ENCODE measurements at places on chromosomes 5 and 9.

- no peak for DNase-seq
Observed at GRCh38 chr5:133295520-133295919, 243.7 kb downstream of the HSPA4 start.

GRCh38 chr9:36877239-36877638 is 156.8 kb downstream of the PAX5 start:
- no peak for DNase-seq

DNA sequence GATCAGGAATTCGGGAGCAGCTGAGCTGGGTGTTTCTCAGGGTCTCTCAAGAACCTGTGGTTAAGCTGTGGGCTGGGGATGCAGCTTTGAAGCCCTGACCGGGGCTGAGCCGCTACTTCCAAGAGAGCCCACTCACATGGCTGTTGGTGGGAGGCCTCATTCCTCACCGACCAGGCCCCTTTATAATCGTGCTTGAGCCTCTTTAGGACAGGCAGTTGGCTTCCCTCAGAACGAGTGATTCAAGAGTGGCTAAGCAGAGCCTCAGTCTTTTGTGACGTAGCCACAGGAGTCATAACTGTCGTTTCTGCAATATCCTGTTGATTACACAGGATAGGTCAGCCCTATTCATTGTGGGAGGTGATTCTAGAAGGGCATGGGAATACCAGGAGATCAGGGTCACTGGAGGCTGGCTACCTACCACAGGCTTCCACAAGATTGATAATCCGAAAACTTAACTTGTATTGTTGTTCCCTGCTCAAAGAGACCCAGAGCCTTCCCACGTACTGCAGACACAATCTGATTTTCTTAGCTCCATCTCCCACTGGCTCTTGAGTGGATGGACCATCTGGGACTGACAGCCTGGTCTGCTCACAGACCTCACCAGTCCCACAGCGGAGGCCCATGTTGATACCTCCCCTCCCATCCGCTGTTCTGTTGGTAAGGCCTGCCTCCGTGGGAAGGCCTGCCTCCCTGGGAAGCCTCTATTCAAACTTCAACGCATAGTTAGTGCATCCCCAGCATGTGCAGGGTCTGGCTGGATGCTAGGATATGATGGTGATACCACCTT is 3.0 kb upstream of the ERGIC1 start:
- no peak for DNase-seq

DNA sequence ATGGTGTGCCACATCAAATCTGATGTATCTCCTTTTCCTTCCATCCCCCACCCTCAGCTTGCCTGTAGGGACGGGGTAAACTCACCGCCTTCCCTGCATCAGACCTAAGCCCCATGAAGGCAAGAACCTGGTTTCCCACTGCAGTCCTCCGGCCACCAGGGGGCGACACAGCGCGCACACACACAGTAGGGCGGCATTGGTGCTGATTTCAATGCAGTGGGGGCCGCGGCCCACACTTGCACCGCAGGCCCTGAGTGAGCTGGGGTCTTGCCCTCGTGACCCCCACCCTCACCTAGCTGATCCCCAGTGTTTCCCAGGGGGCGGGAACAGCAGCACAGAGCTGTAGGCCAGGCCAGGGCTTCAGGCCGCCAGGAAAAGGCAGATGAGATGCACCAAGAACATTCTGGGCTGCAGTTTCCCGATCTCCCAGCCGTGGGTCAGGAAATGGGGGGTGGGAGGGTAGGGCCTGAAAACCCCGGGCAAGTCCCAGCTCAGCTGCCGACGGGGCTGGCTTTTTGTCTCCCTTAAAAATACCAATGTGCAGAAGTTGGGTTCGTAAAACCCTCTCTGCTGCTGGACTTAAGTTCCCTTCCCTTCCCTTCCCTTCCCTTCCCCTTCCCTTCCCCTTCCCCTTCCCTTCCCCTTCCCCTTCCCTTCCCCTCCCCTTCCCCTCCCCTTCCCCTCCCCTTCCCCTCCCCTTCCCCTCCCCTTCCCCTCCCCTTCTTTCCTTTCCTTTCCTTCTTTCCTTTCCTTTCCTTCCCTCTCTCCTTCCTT is 19.5 kb downstream of the FAM163B start:
- DNase-seq, result no peak

DNA sequence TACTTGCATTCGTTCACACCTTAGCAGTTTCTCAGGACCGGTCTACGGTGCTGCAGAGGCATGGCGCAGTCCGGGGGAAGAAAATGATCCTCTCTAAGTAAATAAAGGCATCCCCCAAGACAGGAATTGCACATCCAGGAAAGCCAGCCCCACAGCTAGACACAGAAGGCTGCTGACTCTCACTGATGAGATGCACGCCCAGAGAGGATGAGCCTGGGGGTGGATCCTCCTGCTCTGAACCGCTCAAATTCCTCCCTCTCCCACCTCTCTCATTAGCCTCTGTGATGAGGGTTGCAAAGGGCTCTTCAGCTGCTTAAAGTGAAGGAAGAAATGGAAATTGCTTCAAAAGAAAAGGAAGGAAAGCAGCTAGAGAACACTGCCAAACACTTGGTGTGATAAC is 132.4 kb downstream of the TTLL11 start:
- DNase-seq, result no peak

GRCh38 chr9:121289772-121290370 is 21.9 kb downstream of the GSN start:
- DNase-seq, result no peak

DNA sequence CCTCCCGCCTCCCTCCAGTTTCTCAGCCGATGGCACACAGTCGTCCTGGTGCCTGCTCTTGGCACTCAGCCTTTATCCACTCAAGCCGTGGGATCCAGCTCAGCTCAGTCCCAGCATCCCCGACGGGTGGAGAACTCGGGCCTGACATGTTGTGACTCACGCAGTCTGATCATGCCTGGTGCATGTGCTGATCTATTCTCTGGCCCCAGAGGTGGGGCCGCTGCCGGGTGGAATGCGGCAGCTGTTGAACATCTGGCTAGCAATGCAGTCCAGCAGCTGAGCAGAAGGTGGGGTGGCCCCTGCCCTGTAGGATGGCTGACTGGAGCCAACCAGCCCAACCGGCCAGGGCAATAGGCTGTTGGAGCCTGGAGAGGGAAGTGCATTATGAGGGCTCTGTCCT is 1.7 kb upstream of the AIF1L start:
- DNase-seq, result no peak

- DNase-seq, result no peak
Observed at GRCh38 chr9:70641631-70642030, 227.2 kb upstream of the KLF9 start.

- no peak for DNase-seq
Observed at GRCh38 chr5:132267931-132268768, 10.7 kb downstream of the PDLIM4 start.

GRCh38 chr9:132931178-132931735 is 13.2 kb downstream of the TSC1 start:
- no peak for DNase-seq

- no peak for DNase-seq
Observed at GRCh38 chr5:139648205-139649081, at the start of gene CXXC5. CXXC5 (plus strand) TSS chr5:139648349; CDS start chr5:139680524, 32,175 bp downstream.

GRCh38 chr9:34169125-34169524 is 9.7 kb upstream of the UBAP1 start:
- no peak for DNase-seq

GRCh38 chr9:100525563-100525962 is 52.3 kb upstream of the CAVIN4 start:
- DNase-seq, result no peak

GRCh38 chr5:134500699-134501430 is 24.6 kb upstream of the JADE2 start:
- DNase-seq, result no peak

DNA sequence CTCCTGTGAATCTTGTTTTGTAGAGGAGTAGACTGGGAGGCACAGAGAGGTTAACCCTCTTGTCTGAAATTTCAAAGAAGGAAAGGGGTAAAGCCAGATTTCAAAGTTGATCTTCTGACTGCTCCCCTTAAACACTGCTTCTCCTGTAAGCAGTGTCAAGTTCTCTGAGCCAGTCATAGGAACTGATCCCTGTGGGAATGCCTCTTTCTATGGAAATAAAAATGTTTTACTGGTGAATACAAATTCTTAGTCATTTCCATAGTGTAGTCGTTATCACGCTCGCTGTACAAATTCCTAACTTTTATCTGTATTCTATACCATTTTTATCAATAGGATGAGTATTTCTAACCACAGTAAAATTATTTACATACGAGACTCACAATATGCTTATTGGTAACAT is 66.3 kb upstream of the PRRC1 start:
- no peak for DNase-seq

DNA sequence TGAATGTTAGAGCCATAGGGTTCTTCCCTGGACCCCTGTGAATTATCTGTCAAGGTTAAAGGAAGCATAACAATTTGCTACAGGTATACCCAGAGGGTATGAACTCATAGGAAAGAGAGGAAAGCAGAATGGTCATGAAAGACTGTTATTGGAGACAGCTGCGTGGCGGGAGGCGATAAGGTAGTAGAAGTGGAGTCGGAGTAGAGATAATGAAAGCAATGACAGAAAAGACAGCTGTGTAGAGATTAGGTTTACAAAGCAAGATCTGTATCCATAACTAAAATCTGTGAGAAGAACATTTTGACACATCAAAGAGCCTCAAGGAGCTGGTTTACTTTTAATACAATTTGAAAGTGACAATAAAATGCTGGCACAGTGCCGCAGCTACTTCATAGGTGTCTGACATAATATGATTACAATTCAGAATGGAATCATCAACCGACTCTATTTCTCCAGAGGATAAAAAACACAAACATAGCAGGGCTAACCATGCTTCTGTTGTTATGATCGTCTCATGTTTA is 603.9 kb downstream of the CDH12 start:
- DNase-seq, result no peak

DNA sequence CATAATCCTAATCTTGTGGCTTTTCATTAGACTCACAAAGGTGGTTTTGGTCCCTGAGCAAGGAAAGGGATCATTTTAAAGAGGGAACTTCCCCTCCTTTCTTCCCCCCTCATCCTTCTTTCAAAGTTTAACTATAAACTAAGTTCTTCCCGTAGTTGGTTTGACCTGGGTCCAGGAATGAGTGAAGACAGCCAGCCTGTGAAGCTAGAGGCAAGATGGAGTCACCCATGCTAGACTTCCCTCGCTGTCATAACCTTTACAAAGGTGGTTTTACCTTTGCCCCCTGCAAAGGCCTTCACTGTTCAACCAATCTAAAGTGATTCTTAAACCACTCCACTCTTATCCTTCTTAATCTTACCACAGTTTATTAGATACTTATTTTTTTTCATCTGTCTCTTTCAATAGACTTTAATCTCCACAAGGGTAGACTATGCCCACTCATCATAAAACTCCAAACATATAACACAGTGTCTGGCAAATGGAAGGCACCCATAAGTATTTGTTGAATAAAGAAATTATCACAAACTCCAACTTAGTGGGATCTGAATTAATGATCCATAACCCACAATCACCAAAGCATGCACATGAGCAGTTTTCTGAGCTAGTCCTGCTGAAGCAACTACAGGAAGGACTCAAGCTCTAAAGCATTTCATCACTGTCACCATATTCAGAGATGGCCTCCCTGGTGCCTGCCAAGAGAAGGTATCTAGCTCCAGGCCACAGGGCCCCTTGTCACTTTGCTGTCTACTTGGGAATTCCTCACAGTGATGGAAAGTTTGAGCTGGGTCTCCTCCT is 369.0 kb downstream of the SPOCK1 start:
- no peak for DNase-seq

DNA sequence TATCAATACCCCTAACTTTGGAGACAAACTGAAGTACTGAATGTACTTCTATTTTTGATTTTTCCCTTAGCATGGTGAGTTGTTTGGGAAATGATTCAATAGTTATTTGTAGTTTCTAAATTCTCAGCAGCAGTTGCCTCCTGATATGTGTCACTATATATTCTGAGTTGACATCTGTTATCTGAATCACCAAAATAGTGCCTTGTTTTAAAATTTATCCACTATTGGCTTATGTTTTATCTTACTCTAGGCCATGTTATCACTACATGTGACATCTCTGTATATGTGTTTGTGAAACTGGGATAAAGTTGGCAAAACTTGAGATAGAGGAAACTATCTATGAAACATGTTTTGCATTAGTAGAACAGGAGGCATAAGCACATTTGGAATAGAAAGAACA is 317.6 kb downstream of the TLE4 start:
- DNase-seq, result no peak

DNA sequence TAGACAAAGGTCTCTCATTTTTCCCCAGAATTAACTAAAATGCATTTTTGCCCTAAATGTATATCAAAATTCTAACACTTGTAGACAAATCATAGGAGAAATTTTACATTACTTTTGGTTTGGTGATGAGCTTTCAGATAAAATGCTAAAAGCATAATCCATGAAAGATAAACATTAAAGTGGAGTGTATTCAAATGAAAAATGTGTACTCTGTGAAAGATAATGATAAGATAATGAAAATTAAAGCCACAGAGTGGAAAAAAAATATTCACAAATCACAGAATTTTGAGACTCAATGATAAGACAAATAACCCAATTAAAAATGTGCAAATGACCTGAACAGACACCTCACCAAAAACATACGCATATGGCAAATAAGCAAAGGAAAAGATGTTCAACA is 176.9 kb upstream of the ADAMTS16 start:
- no peak for DNase-seq

DNA sequence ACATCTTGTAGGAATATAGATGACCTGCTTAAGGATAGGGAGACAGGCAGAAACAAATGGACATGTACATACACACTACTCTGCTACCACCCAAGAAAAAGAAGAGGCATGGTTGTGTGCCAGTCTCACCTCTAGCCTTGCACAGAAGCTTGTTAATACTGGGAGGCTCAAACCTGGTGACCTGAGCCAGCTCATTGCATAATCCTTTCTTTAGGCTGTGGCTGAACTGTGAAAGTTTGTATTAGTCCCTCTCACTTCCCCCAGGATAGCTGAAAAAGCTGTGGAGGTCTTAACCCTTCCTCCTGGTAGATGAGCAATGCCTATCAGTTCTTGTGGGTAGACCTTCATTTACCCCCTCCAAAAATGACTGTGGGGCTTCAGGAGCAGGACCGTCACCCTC is 28.7 kb downstream of the TPD52L3 start:
- no peak for DNase-seq

- DNase-seq, result no peak
Observed at GRCh38 chr5:84450617-84451414, 66.1 kb upstream of the EDIL3 start.

- DNase-seq, result no peak
Observed at GRCh38 chr9:109450346-109450745, 47.8 kb downstream of the PTPN3 start.

DNA sequence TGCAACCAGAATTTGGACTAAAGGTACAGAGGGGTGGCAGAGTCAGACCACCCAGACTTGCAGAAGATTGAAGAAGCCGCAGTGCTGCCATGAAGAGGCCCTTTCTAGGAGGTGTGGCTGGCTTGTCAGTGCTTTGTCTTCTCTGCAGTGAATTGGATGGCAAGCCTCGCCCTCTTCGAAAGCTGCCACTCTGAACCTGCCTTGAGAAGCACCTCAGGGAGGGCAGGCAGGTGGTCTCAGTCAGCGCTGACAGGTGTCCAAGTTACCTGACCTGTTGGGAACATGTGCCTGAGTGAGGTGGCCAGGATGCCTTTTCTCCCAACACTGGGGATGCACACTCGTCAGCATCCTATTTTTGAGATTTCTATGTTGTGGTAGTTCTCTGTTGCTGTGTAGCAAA is 6.2 kb downstream of the TENT4A start:
- no peak for DNase-seq

- no peak for DNase-seq
Observed at GRCh38 chr9:87029905-87030304, 82.6 kb upstream of the GAS1 start.
